Stimulated activated CD8-positive, alpha-beta memory T cell treated with anti-CD3 and anti-CD28 coated beads, Interleukin-7, amount 100 ng/mL, for 4 hours (primary cell): ENCODE measurements at places on chromosomes 2 and 18.

DNA sequence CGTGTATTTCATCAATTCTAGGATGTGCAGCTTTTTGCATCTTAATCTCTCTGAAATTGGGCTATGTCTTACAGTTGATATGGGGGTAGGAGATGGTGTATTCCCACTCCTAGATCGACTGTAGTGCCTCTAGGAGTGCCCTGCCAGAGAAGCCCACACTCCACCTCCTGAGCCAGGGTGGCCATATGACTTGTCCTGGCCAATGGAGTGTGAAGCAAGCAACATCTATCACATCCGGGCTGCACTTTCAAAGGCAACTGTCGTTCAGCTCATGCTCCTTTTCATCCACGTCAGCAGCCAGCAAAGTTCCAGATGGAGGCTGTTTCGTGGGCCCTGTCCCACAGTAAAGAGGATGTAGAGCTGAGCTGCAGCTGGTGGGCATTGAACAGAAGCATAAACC is 149.4 kb upstream of the SLC1A4 start:
- no peak for DNase-seq

- DNase-seq: no peak
These were observed 29.8 kb downstream of the EPC2 start for GRCh38 chr2:148674063-148675020.

- DNase-seq: no peak
These were observed 850.3 kb downstream of the DSC3 start for GRCh38 chr18:30192216-30192615.

- DNase-seq: no peak
These were observed 221.9 kb upstream of the RBBP8 start for GRCh38 chr18:22711192-22711685.

- peak; percentile 10 for DNase-seq
These were observed 4.7 kb upstream of the KRCC1 start for GRCh38 chr2:88059979-88060906.

DNA sequence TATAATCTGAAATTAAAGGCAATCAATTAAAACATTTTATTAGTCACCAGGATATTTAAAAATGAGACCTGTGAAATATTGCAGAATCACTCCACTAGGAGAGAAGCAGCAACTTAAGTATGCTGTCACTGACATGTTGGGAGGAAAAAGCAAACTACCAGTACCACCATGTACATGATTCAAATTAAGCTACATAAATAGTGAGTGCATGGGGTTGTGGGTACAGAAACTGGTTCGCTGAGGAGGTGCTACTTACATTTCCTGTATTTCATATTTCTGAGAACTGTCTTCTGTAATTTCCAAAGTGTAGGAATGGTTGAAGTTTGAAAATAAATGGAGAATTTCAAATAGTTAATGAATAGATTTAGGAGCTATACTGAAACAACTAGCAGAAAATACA is 7.9 kb upstream of the NR4A2 start:
- DNase-seq: no peak

DNA sequence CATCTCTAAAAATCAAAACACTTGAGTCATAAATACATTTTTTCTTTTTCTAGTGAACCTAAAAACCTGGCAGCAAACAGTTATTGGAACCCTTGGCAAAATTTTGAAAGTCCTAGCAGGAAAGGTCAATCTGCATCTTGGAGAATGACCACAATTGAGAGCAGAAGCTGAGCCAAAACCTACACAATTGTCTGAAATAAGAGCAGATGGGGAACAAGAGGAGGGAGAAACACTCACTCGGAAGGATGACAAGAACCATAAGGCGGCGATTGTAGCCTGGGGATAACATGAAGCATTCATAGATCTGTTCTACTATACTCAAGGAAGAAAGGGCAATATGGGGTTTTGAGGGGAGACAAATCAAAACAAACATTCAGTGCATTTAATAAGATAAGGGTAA is 117.0 kb downstream of the CHN1 start:
- no peak for DNase-seq

DNA sequence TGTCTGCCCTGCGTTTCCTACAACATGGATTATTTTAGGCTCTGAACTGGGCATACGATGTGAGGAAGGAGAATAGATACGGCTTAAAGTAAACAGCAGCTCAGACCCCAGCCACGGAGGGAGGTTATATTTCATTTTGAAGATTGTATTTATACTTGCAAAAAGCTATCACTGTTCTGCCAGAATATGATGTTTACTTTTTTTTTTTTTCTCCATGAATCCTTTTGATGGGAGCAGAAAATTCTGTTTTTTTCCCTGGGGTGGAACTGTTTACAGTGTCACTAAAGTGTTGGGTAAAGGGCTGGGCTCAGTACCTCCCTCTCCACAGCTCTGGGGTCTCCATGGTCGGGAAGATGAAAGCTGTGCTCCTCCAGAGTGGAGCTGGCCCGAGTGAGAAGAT is 13.1 kb downstream of the PCARE start:
- DNase-seq: no peak

DNA sequence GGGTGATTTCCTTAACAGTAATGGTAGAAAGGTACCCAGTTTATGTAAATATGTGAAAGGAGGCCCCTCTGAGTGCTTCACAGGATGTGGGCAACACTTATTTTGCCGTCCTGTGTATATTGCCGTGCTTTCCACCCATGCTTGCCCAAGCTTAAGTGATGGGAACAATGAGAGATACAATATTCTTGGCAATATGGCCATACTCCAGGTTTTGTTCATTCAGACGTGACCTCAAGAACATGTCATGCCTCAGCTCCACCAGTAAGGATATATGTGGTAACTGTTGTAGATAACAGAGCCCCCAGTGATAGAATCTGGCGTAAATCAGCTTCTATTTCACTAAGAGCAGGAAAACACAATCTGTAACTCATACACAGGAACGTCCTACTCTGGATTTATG is 318.7 kb downstream of the PTPRM start:
- DNase-seq: no peak

DNA sequence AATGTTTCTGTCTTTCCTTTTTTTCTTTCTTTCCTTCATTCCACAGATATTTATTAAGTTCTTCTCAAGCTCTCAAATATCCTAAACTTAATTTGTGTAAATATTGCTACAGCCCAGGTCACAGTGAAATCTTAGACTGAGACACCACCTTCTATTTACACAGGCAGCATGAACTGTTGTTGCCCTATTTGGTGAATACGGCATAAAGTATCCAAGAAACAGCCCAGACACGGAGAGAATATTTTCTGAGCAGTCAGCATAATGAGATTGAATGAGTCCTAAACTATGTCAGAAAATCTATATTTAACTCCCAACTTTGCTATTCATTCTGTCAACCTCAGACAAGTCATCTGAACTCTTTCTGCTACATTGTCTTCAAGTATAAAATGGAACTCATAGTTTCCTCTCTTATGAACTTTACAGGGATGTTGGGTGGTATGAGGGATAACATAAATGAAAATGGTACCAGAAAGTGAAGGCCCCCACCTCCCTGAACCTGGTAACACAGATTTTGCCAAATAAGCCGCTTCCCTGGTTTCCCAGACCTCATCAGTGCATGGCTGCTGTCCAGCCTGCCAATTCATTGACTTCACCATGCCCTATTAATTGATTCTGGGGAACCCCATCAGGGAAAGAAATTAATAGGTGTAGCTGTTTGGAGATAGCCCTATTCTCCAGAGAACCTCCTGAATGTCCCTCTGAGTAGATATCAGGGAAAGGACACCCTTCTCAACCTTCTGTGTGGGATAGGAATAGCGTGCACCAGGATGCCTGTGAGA is 235.9 kb downstream of the SETBP1 start:
- no peak for DNase-seq

- DNase-seq: no peak
These were observed 285.5 kb upstream of the LRRTM4 start for GRCh38 chr2:77807531-77808215.

GRCh38 chr2:111052621-111053020 is 68.1 kb upstream of the BCL2L11 start:
- no peak for DNase-seq

GRCh38 chr2:241019441-241020139 is 21.2 kb downstream of the SNED1 start:
- no peak for DNase-seq

GRCh38 chr2:236088368-236089057 is 79.7 kb downstream of the GBX2 start:
- no peak for DNase-seq

DNA sequence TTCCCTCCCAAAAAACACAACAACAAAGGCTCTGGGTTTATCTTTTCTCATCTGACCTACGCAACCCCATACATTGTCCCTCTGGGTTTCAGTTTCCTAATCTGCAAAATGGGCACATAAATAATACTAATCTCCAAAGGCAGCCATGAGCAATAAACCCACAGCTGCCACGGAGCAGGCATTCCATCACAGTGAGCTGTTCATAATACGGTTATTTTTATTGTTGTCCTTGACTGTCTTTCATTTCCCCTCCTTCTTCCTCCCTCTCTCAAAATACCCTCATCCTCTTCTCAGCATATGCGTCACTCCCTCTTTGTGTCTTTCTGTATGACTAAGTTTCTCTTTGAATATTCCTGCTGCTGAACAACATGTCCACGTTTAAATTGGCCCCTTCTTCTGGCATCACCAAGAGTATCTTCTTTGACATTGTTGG is 129.8 kb upstream of the CAB39 start:
- no peak for DNase-seq

DNA sequence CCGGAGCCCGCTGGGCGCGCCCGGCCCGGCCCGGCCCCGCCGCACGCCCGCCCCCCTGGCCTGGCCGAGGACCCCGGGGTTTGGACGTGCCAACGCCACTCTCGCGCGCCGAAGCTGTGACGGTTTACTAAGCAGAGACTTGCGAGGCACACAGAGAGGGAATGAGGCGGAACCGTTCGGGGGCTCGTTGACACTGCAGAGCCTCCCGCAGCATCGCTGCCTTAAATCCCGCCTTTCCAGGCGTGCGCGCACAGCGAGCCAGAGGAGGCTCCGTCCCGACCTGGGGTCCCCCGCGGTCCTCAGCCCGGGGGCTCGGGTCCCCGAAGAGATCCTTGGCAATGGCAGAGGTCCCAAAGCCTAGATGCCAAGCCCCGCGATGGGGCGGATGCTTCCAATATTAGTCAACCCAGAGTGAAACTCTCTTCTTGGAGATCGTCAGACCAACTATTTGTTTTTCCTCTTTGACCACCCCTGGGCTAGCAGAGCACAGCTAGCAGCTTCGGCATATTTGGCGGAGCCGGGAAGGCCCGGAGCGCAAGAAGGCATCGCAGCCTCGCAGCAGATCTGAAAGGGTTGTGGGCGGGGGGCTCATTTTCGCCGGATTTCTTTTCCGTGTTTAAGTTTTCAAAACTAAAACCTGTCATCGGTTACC is at the start of gene ZNF385B:
TSS of gene ZNF385B (minus strand) at position 197 of the 652 bp plus-strand sequence.
- no peak for DNase-seq

- no peak for DNase-seq
These were observed 267.6 kb downstream of the KCNE4 start for GRCh38 chr2:223319601-223320000.

GRCh38 chr18:29161429-29161828 is 984.5 kb upstream of the CDH2 start:
- no peak for DNase-seq

DNA sequence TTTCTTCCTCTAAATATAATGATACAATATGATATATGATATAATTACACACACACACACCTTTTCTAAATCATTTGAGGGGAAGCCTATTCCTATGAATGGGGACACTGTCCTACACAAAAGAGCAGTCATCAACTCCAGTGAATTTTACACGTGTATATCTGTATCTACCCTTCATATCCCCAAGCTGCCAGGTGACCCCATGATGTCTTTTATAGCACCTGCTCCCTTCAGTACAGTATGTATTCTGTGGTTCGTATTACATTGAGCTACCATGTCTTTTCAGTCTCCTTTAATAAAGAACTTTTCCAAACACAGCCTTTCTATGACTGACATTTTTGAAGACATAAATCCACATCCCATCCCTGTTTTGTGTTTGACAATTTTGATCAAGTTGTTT is 19.0 kb downstream of the TBC1D8 start:
- no peak for DNase-seq

DNA sequence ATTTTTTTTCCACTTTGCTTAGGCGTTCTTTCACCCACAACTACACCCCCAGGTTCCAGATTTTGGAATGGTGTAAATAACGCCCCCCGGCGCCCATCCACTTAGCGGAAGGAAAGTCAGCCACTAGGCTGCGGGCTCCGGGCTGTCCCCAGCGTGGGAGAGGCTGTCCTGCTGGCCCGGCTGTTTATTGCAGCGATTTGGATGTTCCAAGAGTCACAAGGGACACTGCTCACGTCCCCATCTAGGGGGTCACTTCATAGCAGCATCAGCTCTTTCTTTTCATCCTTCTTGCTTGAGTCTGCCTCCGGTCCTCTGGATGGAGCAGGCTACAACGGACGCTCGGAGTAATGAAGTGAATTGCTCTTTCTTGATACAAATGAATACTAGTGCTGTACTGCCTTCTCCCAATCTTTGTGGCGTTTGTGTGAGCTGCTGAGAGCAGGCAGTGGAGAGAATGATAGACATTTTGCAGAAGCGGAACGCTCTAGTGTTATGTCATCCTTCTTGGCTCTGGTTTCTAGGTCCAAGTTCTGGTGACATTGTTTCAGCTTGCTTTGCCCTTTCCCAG is 50.7 kb upstream of the PAIP2B start:
- DNase-seq: no peak

- DNase-seq: no peak
These were observed 23.3 kb upstream of the AMMECR1L start for GRCh38 chr2:127909019-127909418.

DNA sequence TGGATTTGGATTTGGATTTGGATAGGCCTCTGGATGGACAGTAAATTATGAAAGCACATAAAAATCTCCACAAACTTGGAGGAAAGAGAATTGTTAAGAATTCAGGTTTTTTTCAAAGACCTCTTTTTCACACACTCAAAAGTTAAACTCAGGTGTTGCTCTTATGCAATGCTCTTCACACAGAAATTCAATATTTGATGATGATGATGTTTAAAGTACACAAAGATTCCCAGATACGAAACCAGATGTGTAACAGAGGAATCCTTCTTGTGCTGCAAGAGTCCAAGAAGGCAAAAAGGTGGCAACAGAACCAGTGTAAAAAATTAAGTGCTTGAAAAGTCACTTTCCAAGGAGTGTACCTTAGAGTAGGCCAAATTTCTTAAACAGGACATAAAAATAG is 75.8 kb upstream of the SPATS2L start:
- no peak for DNase-seq
